ENCODE measurements at places on chromosomes 7 and 10. TPM values are rescaled to one million over a fixed set of nuclear protein-coding genes. Genes with fewer than 3 reads are reported as not detected.

Gene TRIM50
- polyA plus RNA-seq = 1.2 TPM

Gene ABCB4
- 0.27 TPM for polyA plus RNA-seq

Gene TRPV5
- not detected for polyA plus RNA-seq

Gene ENO4
- not detected for polyA plus RNA-seq

Gene WAC
- 47.2 TPM for polyA plus RNA-seq

Gene TECPR1
- polyA plus RNA-seq = 21.7 TPM

Gene NOS3
- 36.9 TPM for polyA plus RNA-seq

Gene IFIT1
- polyA plus RNA-seq = 30.5 TPM

Gene PAPOLB
- not detected for polyA plus RNA-seq

Gene PKD1L1
- polyA plus RNA-seq = 0.68 TPM

Gene RARRES2
- 478 TPM for polyA plus RNA-seq

Gene ARHGAP22
- 0.56 TPM for polyA plus RNA-seq

Gene PRF1
- polyA plus RNA-seq = 3.7 TPM

Gene DENND2A
- 10.1 TPM for polyA plus RNA-seq

Gene MUC12
- not detected for polyA plus RNA-seq

Gene DGKB
- polyA plus RNA-seq = 0.11 TPM

Gene TRIM74
- polyA plus RNA-seq = not detected

Gene MEIG1
- polyA plus RNA-seq = not detected

Gene PRR15
- 3.3 TPM for polyA plus RNA-seq

Gene PNPLA8
- polyA plus RNA-seq = 9.2 TPM

Gene SHH
- 0.25 TPM for polyA plus RNA-seq

Gene LIPM
- 0.04 TPM for polyA plus RNA-seq

Gene ADCY1
- polyA plus RNA-seq = 2.7 TPM

Gene CUZD1
- polyA plus RNA-seq = 4,010 TPM

Gene MYL10
- not detected for polyA plus RNA-seq

Gene TES
- polyA plus RNA-seq = 21.5 TPM

Gene SEMA3C
- 16.5 TPM for polyA plus RNA-seq

Gene RBM20
- 0.67 TPM for polyA plus RNA-seq

Gene DLX5
- polyA plus RNA-seq = not detected

Gene AASS
- 16.5 TPM for polyA plus RNA-seq

Gene CYP26A1
- polyA plus RNA-seq = 0.79 TPM

Gene CDK14
- polyA plus RNA-seq = 5.2 TPM

Gene UPK3B
- 12.8 TPM for polyA plus RNA-seq

Gene ANKRD2
- 0.21 TPM for polyA plus RNA-seq

Gene UCMA
- not detected for polyA plus RNA-seq

Gene TEX36
- polyA plus RNA-seq = not detected

Gene DYNC1I1
- polyA plus RNA-seq = 0.58 TPM

Gene CYP3A4
- polyA plus RNA-seq = 1.3 TPM
